ENCODE measurements at places on chromosomes 2 and 18.

GRCh38 chr2:98348066-98348561, 1.9 kb downstream of the CNGA3 start:
- peaks cover 3% of the 10 kb centered on the region for H3K4me1 ChIP-seq
- no peaks in the 10 kb centered on the region for H3K36me3 ChIP-seq
- H3K4me3 ChIP-seq: no peak overlapping the region
- no peak for DNase-seq
- peaks cover 17% of the 10 kb centered on the region for H3K27me3 ChIP-seq

DNA sequence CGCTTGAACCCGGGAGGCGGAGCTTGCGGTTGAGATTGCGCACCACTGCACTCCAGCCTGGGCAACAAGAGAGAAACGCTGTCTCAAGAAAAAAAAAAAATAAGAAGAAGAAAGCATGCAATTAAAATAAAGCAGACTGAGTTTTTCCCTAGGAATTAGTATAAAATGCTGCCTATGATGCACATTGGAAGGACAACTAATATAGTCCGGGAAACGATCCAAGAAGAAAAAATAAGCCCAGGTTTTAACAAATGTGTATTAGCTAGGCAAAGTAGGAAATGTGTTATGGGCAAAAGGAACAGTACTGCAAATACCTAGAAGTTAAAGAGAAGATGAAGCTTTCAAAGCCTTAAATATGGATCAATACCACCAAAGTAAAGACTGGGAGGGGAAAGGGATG, 64.0 kb downstream of the SPIRE1 start:
- no peaks in the 10 kb centered on the region for H3K27me3 ChIP-seq
- no peak overlapping the region for H3K4me3 ChIP-seq
- H3K27ac ChIP-seq: no peak overlapping the region
- no peak for DNase-seq
- peaks cover 17% of the 10 kb centered on the region for H3K4me1 ChIP-seq

DNA sequence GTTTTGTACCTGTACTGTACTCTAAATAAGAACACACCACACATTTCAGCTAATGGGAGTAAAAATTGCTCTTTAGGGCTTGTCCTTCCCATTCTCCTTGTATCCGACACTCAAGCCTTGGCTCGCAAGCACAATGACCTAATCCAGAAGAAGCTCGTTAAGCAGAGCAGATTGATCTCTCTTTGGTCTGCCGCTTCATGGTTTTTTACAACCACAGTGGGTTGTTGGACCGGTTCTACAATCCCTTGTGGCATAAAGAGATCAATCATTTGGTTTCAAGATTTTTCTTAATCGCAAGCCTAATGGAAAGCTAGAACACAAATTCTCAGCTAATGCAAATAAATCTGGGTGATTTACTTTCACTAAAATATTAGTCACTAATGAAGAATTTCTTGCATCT, 662.1 kb downstream of the LRP1B start:
- no peaks in the 10 kb centered on the region for H3K27me3 ChIP-seq
- H3K36me3 ChIP-seq: no peaks in the 10 kb centered on the region
- H3K27ac ChIP-seq: no peak overlapping the region
- no peaks in the 10 kb centered on the region for H3K4me1 ChIP-seq
- no peak for DNase-seq

DNA sequence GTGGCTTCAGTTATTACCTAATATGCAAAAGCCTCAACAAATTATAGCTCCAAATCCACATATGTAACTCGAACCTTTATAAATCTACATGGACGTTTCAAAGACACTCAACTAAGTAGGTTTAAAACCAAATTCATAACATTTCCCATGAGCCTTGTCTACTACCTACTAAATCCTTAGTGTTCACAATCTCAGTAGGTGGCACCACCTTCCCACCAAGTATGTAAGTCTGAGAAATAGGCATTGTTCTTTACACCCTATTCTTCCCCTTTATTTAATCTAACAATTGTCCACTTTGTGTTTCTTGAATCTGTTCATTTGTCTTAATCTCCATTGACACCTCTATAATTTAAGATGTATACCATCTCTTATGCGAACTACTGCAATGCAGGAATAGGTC, 4.6 kb downstream of the PIGN start:
- H3K4me3 ChIP-seq: no peak overlapping the region
- DNase-seq: no peak
- peaks cover 13% of the 10 kb centered on the region for H3K4me1 ChIP-seq
- H3K27ac ChIP-seq: no peak overlapping the region
- H3K36me3 ChIP-seq: no peaks in the 10 kb centered on the region

- H3K36me3 ChIP-seq: no peaks in the 10 kb centered on the region
- H3K27ac ChIP-seq: no peak overlapping the region
- DNase-seq: no peak
- H3K4me1 ChIP-seq: no peaks in the 10 kb centered on the region
These were observed 240.4 kb downstream of the MBD2 start for GRCh38 chr18:53984021-53984420.

DNA sequence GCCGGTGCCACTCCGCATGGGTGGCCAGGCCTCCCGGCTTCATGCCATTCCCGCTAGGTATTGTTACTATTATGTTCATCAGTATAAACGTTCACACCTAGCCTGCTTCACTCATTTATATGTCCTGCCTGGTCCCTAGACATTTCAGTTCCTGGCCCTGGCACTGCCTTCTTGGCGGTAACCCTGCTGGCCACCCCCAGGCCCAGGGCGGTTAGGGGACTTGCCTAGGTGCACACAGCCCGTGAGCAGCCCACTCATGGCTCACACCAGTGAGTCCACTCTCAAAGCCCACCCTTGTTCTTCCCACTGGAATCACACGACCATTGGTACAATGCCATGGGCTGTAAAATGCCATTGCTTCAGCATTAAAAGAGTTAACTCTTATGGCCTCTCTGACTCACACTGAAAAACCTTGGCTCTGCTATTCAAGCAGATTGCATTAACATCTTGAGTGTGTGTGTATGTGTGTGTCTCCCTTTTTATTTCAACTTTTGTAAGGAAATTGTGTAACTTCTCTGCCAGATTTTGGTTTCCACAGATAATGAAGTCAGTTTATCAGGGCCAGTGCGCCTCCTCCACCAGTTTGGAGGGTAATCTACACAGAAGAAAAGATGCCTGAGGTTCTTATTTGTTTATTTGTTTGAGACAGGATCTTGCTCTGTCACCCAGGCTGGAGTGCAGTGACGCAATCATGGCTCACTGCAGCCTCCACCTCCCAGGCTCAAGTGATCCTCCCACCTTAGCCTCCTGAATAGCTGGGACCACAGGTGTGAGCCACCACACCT, 74.2 kb downstream of the RAB31 start:
- no peaks in the 10 kb centered on the region for H3K36me3 ChIP-seq
- DNase-seq: no peak
- H3K27ac ChIP-seq: peak overlapping the region; percentile 54
- H3K4me3 ChIP-seq: no peak overlapping the region
- no peaks in the 10 kb centered on the region for H3K4me1 ChIP-seq

GRCh38 chr2:2229626-2230432, 101.2 kb downstream of the MYT1L start:
- no peak overlapping the region for H3K4me3 ChIP-seq
- no peaks in the 10 kb centered on the region for H3K4me1 ChIP-seq
- DNase-seq: no peak

DNA sequence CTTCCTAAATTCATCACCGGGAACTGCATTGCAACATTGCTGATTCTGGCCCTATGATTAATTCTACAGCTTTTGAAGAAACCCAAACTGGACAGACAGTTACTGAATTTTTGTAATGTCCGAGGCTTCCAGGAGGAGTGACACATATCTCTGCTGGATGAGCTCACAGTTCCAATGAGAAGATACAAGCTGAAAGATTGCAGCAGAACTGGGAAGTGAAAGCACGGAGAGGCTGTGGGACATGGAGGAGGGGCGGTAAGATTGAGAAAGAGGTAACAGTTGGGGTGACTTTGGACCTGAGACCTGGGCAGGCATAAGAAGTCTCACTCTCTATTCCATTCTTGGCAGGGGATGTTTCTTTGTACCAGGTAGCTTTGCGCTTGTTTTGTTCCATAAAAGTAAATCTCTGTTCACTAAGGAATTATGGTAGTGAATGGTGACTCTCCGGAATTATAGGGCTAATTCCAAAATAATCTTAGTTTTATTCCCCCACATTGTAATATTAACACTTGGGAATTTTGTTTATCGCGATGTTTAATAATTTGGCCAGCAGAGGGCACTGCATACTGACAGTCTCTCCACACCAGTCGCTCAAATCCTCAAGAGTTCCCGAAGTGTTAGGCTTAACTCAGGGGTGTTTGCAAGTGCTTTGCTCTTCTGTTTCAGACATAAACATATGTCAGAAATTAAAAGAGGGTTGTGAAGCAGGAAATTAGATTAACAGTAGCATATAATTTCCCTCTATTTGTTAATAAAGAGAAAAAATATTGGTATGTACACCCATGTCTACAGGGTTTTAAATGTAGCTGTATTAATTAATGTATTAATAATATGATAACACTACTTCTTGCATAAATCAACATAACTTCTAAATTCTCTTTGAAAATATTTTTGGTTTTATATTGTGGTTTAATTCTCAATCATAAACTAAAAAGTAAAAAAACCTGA, 201.4 kb downstream of the SOCS6 start:
- H3K27me3 ChIP-seq: no peaks in the 10 kb centered on the region
- no peaks in the 10 kb centered on the region for H3K36me3 ChIP-seq
- no peak overlapping the region for H3K4me3 ChIP-seq
- H3K27ac ChIP-seq: no peak overlapping the region
- no peaks in the 10 kb centered on the region for H3K4me1 ChIP-seq
- no peak for DNase-seq

GRCh38 chr2:229686122-229686919, 28.0 kb downstream of the DNER start:
- H3K27me3 ChIP-seq: no peaks in the 10 kb centered on the region
- no peak for DNase-seq
- no peaks in the 10 kb centered on the region for H3K36me3 ChIP-seq
- no peaks in the 10 kb centered on the region for H3K4me1 ChIP-seq
- H3K4me3 ChIP-seq: no peak overlapping the region

GRCh38 chr2:239302808-239303557, 97.8 kb downstream of the HDAC4 start:
- H3K27ac ChIP-seq: no peak overlapping the region
- no peaks in the 10 kb centered on the region for H3K27me3 ChIP-seq
- peak; percentile 63 for DNase-seq
- H3K4me1 ChIP-seq: peaks cover 4% of the 10 kb centered on the region
- no peak overlapping the region for H3K4me3 ChIP-seq

DNA sequence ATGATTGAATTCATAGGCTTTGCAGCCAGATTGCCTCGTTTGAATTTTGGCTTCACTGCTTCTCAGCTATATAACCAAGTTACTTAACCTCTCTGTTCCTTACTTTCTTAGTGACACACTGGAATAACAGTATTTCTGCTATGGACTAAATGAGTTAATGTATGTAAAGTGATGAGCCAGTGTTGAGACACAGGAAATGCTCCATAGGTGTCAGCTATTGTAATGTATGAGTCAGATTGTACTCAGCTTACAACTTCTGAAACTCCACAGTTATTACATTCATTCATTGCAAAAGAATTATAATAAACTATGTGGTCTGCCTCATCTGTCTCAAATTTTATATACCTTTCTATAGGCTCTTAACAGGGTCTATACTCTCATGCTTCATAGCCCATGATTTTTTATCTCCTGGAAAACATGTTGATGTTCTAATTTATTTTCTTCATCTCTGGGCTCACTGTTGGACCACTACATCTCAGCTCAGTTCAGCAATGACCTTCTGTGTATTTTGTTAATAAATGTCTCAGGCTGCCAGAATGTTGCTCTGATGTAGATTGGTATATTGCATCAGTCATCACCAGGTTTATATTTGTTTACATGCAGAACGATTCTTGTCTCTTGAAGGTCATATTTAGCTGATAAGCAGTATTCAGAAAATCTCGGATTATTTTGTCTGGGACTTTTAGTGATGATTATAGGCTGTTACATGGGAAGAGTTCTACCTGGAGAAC, 76.2 kb downstream of the MAP3K20 start:
- H3K4me1 ChIP-seq: no peaks in the 10 kb centered on the region
- no peaks in the 10 kb centered on the region for H3K36me3 ChIP-seq
- DNase-seq: no peak
- no peak overlapping the region for H3K27ac ChIP-seq

DNA sequence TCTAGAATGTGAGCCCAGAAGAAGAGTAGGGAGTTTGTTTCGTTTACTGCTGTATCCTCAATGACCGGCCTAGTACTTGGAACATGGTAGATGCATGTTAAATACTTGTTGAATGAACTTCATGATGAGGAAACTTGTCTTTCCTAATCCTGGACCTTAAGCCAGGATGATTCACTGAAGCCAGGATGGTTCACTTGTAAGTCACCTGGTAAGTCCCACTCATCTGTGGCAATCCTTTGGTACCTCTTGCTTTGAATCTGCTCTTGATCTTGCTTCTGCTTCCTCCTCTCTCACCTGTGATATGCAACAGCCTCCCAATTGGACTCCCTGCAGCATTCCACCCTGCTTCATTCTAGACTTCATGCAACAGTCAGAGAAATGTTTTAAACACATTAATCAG, 43.6 kb downstream of the QPCT start:
- no peaks in the 10 kb centered on the region for H3K27me3 ChIP-seq
- H3K4me1 ChIP-seq: no peaks in the 10 kb centered on the region
- H3K4me3 ChIP-seq: no peak overlapping the region
- H3K36me3 ChIP-seq: no peaks in the 10 kb centered on the region

DNA sequence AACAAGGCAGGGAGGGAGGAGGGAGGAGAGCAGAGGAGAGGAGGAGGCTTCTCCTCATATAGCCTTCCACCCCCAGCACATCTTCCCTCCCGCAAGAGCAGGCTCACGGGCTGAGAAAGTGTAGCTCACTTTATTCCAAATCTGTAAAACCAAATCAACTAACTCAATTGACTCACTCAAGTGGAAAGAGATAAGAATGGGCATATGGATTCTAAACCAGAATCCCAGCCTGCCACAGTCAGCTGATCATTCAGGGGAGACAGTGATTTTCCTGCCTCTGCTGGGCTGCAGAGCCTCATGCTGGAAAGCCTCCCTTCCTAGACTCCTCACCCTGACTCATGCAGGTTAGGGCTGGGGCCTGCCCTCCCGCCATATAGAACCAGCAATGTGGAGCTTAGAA, 4.2 kb upstream of the TWSG1 start:
- no peak overlapping the region for H3K27ac ChIP-seq
- no peak overlapping the region for H3K4me3 ChIP-seq
- no peaks in the 10 kb centered on the region for H3K36me3 ChIP-seq
- H3K27me3 ChIP-seq: no peaks in the 10 kb centered on the region
- DNase-seq: no peak

DNA sequence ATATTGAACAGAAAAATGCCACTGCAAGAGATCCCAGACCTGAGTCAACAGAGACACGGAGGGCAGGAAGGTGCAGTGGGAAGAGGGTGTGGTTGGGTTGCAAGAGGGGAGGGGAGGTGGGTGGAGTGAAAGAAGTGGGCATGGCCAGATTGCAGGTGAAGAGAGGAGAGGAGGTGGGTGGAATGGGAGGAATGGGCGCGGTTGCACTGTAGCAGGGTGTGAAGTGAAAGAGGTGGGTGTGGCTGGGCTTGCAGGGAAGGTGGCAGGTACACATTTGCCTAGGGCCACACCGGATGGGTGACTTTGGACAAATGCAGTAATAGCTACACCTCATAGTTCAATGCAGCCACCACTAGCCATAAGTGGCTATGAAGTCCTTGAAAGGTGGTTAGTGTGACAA, 71.1 kb downstream of the DOCK10 start:
- DNase-seq: no peak
- H3K36me3 ChIP-seq: no peaks in the 10 kb centered on the region
- no peaks in the 10 kb centered on the region for H3K27me3 ChIP-seq
- H3K4me1 ChIP-seq: peaks cover 5% of the 10 kb centered on the region
- H3K27ac ChIP-seq: no peak overlapping the region

GRCh38 chr2:240868286-240869108, at the start of gene AGXT:
Gene AGXT, plus strand, starts transcription at chr2:240868824. Its CDS starts 42 bp downstream, at chr2:240868866.
- no peaks in the 10 kb centered on the region for H3K4me1 ChIP-seq
- H3K27ac ChIP-seq: no peak within 1 kb of the TSS
- no peaks in the 10 kb centered on the region for H3K36me3 ChIP-seq
- H3K27me3 ChIP-seq: no peaks in the 10 kb centered on the region
- DNase-seq: peak; percentile 1

Data from ascending aorta (tissue), 2 donors.